ENCODE measurements at places on chromosomes 11 and 22. TPM values are rescaled to one million over a fixed set of nuclear protein-coding genes. Genes with fewer than 3 reads are reported as not detected.

Gene PHLDA2
- polyA plus RNA-seq = 1.5 TPM

GRCh38 chr11:73464347-73464746, 88.1 kb downstream of the RELT start:
- DNase-seq = no peak

GRCh38 chr11:34305780-34306179, 52.0 kb downstream of the ABTB2 start:
- DNase-seq = no peak

GRCh38 chr11:35303596-35304385, 115.6 kb downstream of the SLC1A2 start:
- DNase-seq = no peak

DNA sequence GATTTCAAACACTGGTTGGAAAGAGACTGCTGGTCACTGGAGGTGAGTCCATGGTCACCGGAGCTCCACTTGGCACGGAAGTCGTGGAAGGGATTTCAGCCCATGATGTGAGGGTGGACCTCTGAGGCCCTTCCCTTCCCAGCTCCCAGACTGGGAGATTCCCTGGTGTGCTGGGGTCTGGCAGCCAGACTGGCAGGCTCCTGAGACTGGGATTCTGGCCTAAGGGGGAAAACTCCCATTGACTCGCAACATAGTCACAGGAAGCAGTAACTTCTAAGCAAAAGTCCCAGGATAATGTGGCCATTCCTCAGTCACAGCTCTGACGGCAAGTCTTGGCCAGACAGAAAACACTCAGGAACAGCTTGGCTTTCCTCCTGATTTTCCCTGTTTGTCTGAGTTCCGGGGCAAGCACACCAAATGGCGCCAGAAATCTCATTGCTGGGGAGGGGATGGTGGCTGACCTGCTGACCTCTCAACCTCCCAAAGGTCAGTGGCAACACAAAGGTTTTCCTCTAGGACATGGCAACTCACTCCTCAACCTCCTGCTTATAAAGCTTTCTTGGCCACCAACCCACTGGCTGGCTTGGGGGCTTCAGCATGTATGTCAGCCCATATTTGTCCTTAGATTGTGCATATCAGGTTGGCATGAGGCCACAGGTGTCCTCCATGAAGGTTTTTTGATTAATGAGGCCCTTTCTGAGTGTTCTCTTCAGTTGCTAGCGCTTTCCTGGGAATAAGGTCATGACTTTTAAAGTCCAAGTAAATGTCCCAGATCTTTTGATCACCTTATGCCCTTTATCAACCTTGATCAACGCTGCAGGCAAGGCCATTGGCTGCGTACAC, 99.5 kb downstream of the CCDC81 start:
- no peak for DNase-seq

Gene TNNT3
- polyA plus RNA-seq = 3.5 TPM

DNA sequence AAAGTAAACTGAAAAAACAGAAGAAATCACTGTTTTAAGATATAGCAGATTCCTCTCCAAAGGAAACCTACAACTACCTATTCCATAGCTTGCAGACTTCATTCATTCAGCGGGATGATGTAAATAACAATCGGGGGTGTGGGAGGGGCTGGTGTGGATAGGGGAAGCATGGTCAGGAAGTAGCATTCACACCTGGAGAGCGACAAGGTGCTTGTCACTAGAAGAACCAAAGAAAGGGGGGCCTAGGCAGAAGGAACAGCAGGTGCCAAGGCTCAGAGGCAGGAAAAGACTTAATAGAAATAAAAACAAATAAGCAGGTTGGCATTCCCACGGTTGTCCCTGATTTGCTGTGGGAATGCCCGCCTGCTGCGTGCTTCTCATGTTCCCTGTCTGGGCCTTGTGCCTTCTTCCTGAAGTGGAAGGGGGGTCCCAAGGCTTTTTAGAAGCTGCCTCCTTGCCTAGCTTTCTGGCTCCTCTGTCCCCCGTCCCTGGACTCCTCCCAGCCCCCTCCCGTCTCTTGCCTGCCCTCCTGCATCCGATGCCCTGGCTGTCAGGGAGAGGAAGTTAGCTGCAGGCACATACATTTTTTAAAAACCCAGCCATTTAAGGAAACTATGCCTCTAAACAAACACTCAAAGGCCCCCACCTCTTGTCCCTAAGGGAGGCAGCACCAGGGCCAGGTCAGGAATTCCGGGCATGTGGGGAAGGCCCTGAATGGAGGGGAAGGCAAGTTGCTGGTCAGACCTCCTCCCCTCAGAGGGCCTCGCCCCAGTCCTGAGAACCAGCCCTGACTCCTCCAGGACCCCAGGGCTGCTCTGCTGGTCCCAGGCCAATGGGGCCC, 54.7 kb upstream of the PRDM11 start:
- peak; percentile 74 for DNase-seq

DNA sequence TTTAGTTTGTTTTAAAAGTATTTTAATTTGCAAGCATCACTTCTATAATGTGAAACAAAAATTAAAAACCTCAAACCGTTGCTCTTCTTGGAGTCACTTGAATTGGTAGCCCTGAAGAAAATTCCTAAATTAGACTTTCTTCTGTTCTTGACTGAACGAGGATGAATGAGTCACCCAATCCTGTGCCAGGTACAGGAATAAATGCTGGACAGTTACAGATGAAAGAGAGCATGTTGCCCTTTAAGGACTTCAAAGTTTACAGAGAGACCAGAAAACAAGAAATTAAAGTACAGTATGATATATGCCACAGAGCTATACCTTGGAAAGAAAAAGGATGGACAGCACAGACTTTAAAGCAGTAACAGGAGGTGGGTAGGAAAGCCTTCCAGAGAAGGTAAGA, 41.3 kb upstream of the CXCR5 start:
- no peak for DNase-seq

Gene RGL4
- polyA plus RNA-seq = 19.5 TPM

GRCh38 chr11:129852125-129852740, 36.6 kb downstream of the TMEM45B start:
- DNase-seq = no peak

All from spleen (tissue), 13 donors.